ENCODE measurements at places on chromosomes 5 and 9.

DNA sequence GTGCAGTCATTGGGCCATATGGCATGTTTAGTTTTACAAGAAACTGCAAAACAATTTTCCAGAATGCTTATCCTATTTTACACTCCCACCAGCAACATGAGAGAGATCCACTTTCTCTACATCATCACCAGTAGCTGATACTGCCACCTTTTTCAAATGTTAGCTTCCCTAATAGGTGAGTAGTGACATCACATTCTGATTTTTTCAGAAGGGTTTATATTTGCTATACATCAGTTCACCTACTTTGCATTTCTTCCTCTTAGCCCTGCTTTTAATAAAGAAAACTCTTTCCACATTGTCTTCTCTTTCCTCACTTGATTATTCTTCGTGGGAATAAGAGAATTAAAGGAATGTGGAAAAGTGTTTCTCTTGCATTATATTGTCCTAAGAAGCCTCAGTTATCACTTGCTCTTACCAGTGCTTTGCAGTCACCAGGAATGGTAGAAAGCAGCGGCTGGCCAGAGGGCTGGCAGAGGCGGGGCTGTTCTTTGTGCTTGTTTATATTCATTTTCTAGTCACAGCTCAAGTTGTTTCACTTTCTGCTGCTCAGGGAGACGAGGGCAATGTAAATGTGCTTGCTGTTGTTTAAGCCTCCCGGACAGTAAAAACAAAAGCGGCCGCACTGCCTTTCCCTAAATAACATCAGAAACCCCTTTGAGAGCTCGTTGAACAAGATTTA lies 164.8 kb downstream of the HSD17B3 start:
- DNase-seq = peak; percentile 79

GRCh38 chr5:41447650-41448510 lies 62.5 kb downstream of the PLCXD3 start:
- no peak for DNase-seq

GRCh38 chr5:9878206-9878605 lies 248.1 kb upstream of the TAS2R1 start:
- DNase-seq = no peak

DNA sequence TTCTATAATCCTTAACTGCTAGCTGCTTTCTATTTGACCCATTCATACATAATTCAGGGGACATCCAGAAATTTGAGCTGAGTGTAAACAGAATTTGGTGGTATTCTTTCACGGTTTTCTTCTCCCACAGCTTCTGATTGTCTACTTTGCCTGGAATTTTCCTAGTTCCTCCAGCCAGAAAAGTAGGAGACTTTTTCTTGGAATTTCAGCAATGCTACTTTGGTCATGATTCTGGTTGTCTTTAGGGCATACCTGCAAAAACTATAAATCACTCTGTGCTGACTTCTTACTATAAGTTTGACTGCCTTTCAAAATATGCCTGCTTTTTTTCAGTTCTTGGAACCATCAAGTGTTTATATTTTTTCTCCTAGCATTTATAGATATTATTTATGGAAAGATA lies 260.2 kb downstream of the TMEM38B start:
- DNase-seq = no peak

- no peak for DNase-seq
These were observed 70.4 kb downstream of the ARRDC3 start for GRCh38 chr5:91312698-91313097.

DNA sequence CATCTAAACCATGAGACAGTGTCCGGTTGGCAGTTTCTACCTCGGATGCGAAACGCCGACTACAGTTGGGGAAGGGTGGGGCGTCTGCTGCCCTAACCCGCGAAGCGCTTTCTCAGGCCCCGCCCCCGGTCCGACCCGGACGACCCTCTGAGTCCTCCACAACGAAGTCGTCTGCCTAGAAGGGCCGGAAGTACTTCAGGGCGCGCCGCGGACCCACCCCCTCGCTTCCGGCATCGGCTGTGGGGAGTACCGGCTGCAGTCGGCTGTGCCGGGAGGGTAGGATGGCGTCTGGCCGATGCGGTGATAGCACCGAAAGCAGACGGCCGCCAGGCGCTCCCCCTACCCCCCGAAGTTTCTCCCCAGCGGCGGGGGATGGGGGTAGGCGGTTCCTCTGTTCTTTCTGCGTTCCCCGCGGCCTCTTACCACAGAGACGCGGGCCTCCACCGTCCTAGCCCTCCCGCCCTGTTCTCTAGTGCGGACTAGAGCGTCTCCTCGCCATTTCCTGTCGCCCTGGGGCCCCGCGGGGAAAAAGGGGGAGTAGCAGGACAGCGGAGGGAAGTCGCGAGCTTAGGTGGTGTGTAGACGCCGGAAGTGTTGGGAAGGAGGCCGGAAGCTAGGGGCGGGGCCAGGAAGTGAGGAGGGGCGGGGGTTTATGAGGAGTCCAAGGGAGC lies at the start of gene TRIM41:
TRIM41 (plus strand) TSS at position 224 of the 671 bp plus-strand sequence. CDS start 719 bp downstream, outside the sequence.
- DNase-seq = peak; percentile 99

DNA sequence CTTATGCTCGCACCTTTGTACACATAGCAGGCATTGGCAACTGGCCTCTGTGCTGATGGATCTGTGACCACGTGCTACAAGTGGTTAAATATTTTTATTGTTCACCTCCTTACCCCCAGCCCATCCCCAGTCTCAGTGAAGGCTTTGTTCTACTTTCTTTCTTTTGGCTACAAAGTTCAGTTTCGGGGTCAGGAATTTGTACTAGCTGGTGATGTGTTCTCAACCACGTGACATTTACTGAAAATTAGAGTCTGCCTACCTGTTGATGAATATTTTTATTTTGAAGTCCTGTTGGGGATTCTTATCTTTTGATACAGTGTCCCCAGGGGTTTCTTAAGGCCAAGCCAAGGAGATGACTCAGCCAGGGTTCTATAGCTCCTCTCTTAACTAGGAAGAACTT lies 47.8 kb downstream of the C9orf57 start:
- DNase-seq = no peak

DNA sequence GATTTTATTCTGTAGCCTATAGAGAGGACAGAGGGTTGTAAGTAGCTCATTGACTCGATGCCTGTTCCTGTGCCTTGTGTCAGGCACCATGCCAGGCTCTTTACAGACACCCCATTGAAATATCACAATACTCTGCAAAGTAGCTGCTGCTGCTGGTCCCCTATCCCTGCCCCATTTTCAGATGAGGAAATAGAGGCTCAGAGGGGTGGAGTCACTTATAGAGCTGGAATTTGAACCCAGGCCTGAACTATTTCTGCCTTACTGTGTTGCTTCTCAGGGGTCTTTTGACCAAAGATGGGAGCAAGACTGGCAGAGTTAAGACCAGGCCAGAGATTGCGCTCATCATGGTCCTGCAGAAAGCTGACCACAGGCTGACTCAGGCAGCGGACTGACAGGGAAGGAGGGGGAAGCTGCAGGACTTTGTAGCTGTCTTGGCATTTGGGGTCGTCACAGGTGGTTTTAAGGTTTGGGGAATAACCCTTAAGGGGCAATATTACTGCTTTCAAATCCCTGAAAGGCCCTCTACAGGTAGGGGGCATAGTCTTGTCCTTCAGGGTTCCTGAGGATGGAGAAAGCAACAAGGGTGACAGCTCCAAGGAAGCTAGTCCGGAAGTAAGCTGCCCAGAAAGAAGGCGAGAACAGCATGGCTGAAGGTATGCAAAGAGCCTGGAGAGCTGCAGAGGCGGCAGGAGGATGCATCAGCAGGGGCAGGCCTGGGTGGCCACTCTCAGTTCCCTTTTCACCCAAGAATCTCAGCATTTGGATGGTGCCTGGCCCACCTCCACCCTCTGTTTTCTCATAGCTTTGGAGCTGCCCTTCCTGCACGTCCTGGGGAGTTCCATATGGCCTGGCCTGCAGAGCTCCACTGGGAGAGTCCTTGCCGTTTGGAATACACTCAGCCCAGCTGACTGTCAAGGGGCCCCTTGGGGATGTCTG lies 18.3 kb upstream of the NDST1 start:
- DNase-seq = no peak

DNA sequence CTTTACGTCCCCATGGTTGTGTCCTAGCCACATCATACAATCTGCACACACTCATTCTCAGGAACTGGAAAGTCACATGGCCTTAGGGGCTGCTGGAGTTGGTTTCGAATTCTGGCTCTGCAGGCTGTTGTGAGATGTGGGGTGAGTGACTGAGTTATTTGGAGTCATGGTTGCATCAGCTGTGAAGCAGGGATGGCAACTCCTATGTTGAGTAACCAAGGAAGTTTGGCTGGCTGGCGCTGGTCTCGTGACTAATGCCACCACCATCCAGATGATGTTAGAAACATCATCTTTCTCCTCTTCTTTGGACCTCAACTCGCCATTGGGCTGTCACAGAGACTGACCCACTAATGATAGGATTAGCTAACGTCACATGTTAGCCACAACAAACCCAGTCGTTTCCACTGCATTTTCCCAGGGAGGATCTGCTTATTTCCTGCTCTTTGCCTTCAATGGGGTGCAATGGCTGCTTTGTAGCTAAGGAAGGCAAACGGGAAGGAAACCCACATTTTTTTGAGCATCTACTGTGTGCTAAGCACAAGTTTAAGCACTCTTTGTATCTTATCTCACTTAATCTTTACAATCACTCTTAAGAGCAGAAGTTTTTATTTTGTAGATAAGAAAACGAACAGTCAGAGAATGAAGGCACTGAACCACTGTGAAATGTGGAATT lies 78.1 kb upstream of the UBTD2 start:
- no peak for DNase-seq

DNA sequence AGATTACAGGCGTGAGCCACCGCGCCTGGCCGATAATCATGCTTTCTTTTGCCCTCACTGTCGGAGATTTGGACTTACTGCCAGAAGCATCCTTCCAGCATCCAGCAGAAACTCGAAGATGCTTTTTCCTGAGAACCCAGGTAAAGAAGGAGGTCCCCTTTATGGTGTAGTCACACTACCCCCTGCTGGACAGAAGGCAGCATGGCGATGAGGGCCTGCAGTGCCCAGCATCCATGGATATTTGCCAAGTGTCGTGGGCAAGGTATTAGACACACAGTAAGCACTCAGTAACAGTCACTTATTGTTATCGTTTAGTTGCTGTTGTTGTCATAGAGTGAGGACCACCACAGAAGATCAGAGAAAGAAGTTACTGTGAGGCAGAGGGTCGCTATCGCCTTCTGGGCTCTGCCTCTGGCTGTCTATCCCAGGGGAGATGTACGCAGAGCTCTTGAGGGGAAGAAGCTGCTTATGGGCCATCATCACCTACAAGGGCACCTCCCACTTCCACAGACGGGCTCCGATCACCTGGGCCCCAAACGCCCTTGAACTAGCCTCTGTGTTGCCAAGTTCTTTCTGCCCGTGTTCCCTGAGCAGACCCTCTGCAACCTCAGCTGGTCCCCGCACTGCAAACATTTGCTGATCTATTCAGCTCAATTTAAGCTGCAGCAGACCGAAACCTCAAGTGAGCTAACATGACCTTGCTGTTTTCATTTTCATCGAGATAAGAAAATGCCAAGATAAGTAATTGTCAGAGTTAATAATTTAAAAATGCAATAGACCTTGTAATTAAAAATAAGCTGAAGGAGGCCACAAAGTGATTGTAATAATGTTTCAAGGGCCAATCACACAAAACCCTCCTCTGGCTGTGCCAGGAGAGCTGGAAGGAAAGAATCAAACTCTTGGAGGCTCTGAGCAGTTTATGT lies 23.9 kb downstream of the C5orf15 start:
- DNase-seq = no peak

DNA sequence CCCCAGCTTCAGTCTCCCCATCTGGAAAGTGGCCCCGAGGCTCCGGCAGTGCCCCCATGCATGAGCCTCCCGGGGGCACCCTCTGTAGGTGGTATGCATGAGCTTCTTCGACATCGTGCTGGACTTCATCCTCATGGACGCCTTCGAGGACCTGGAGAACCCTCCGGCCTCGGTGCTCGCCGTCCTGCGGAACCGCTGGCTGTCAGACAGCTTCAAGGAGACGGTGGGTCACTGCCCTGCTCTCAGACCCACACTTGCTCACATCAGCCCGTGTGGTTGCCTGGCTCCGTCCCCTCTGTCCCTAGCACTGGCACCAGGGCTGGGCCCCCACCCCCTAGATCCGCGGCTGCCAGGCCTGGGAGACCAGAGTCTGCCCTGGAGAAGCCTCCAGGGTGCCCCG lies 12.8 kb upstream of the DOLPP1 start:
- DNase-seq = no peak

Data from mucosa of descending colon (tissue), 3 donors.